Spleen (tissue), 13 donors: ENCODE measurements at places on chromosomes 6 and 20.

DNA sequence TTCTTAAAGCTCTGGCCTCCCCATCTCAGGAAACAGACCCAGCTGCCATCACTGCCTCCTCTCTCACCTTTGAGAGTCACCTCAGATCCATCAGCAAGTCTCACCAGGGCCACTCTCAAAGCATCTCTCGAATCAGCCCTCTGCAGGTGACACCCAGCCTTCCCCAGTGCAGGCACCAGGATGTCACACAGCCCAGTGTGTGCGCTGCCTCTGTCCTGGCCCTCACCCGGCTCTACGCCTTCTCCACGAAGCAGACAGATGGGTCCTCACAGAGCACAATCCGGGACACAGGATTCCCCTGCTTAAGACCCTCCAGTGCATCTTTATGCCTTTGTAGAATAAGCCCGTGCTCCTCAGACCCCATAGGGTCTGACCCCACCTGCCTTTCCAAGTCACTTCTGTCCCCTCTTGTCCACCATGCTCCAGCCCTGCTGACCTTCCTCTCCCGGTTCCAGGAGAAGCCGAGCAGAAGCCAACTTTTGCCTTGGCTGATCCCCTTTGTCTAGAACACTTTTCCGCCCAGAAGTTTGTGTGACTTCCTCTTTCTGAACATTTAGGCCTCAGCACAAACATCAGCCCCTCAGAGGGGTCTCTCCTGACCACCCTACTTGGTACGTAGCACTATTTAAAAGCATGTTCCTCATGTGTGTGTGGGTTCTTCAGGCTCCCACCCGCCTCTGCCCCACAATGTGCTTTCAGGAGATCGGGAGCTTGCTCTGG, 60.2 kb downstream of the PSMG4 start:
- peak; percentile 52 for DNase-seq

DNA sequence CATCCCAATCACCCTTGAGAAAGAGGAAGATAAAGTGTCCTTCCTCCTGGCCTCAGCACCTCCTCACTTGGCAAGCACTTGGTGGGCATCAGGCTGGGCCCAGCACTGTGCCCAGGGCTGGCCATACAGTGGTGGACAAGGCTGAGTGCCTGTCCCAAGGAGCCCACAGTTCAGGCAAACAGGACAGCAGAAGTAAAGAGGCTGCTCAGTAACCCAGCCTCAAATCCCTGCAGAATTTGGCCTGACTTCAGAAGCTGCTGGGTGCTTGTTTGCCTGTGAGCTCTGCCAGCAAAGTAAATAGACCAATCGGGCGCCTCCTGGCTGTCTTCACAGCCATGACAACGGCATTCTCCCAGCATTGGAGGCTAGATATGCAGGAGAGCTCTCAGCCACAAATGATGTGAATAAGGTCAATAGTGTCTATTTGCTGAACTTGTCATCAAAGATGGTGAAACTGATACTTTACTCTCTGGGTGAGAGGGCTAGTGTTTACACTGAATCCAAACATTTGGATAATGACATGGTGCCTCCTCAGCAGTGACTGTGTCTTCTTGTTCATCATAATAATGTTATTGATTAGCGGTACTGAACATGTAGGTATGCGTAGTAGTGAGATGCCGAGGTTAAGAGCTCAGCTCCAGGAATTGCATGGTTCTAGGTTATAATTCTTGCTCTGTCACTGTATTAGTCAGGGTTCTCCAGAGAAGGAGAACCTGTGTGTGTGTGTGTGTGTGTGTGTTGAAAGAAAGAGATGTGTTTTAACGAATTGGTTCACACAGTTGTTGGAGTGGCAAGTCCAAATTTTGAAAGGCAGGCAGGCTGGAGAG, 36.9 kb upstream of the FANCE start:
- DNase-seq = no peak

DNA sequence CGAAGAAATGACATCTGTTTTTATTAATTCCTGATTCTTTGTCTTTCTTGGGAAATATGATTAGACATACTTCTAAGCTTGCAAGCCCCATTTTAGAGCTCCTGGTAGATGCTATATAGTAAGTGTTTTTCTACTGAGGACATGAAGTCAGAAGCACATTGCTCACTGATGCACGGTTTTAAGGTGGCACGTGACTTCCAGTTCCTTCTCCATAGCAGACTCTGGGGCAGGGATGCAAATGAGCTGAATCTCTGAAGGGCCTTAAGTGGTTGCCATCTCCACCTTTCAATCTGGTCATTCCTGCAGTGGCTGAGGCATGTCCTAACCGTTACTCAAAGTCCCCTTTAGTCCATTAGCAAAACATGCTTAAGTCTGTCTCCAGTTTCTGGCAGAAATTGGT, 421.2 kb upstream of the HTR1E start:
- DNase-seq = no peak

DNA sequence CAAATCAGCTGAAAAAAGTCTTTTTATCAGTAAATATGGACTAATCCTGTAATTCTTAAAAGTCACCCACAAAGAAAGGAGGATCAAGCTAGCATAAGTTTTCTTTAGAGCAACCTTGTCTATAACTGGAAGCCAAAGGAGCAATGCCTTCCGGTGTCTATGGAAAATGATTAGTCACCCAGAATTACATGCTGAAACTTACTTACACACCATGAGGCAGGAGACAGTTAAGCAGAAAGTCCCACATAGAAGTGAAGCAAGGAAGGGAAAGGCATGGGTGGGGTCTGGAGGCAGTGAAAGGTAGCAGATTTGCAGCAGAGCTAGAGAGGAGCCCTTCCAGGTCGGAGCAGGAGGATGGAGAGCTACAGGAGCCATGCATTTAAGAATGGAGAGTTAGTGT, 153.7 kb upstream of the RIPOR2 start:
- no peak for DNase-seq

DNA sequence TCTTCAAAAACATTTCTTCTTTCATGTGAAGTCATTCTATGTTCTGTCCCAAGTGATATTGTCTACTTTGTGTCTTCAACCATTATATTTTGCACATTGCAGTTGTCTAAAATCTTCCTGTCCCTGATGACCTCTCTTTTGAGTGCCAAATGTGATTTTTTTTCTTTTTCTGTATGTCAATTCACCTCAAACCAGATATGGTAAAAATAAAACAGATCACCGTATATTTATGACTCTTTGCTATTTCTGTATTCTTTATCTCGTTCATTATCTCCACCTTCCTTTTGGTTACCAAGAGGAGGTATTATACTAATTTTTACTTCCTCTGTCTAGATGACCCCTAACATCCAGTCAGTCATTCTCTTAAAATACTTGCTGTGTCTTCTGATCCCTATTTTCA, 165.2 kb downstream of the GRIK2 start:
- no peak for DNase-seq

DNA sequence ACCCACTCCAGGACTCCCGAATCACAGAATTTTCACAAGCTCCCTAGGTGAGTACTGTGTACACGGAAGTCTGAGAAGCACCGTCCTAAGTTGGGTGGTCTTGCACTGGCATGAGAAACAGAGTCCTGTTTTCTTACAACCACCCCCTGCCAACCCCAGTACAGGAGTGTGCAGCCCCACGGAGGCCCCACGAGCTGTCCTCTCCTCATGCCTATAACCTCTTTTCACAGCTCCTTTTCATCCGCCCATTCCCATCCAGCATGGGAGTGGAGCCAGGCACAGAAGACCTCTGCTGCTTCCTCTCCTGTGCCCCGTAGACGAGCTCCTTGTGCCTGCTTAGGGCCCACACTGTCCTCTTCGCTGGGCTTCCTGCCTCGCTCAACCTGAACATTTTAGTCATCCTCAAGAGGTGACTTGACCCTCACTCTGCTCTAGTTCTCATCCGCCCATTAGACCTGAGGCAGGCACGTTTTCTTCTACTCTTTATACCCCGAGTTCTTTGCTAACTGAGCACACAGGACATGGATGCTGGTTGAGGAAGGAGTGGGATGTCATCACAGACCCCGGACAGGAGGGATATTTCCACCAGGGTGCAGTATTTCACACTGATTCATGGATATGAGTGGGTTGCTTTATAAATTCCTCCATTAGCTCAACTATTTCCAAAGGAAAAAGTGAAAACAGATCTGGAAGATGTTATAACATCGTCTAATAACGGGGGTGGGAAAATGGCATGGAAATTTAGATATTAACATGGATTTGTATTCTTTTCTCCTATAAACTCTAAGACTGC, 160.5 kb downstream of the TTLL2 start:
- DNase-seq = no peak

DNA sequence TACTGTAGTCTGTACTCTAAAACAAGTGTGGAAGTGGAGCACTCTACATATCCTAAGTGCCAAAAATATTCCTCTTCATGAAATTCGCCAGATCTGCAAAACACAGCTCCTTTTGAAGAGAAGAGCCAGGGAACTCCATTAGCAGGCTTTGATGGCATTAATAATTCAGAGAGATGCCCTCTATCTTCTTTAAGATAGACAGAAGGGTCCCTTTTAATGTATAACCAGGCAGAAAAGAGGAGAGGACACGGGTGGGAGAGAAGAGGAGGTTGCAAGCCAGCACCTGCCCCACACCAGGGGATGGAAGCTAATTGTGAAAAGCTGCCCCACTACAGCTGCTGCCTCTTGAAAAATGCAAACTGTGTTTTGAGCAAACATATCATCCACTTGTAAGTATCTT, 3.7 kb upstream of the RFPL4B start:
- no peak for DNase-seq

DNA sequence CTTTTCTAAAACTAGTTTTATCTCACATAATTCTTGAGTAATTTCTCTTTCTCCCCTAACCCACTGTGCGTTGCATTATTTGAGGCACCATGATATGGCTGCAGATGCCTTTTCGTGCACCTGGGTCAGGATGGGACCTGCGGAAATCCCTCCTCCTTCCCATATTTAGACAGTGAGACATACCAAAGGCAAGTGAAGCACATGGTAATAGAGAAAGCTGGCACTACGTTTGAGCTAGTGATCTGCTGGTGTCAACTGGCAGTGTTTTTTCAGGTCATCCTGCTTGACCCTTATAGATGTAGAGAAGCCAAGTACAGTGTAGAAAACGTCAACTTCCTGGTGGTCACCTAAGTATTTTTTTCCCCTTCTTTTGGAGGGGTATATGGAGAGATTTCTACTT, 71.7 kb downstream of the FOXO3 start:
- DNase-seq = no peak

DNA sequence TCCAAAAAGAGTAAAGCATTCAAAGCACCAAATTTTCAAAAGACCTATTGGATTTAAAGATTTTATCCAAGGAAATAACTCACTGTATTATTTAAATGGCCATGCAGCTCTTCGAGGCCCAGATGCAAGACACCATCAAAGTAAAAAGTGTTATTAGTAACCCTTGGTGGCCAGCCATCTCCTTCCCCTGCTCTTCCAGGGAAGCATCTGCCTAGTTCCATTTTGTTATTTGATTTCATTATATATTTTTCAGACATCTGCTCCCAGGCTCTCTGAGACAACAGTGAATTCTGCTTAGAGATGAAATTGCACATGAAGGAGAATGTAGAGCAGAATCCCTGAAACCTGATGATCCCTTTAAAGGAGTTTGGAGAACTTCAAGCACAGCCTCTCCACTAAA, 252.3 kb upstream of the TBX18 start:
- no peak for DNase-seq

DNA sequence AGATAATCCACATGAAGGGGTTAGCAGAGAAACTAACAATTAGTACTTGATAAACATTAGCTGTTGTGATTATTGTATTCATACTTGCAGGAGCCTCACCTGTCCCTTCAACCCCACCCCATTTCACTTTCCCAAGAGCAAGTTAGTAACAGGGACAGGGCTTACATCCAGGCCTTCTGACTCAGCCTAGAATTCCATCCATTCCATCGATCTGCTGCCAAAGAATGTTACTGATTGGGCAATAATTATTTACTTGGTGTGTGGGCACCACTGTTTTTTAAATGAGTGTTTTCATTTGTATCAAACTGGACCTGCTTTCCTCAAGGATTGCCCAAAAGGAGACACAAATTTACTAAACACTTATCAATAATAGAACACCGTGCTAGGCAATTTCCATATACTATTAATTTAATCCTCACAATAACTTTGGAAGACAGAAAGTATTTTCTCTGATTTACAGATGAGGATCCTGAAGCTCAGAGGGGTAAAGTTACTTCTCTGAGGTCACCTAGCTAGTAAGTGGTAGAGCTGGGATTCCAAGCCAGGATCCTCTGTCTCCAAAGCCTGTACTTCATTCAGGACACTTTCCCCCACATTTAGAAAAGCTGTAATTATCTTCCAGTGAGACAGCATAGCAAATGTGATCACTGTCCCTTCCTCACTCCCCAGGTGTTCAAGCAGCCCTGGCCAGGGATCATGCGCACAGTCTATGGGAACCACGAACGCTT, 32.8 kb downstream of the GSS start:
- DNase-seq = no peak

DNA sequence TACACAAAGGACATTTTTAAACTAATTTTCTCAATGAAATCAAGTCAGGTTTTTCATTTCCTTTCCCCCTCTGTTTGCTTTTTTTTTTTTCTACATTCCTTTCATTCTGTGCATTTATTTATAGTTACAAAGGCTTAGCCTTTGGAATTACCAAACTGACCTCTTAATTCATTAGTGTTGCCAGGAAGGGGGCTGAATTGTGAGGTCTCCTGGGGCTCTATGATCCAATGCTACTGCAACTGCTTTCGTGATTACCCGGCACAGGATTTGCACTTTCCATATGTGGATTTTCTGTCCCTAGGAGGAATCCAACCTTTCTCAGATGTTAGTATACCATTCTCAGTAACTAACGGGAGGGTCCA, 35.3 kb downstream of the NEDD9 start:
- no peak for DNase-seq

- DNase-seq = no peak
Measured at GRCh38 chr6:138424004-138424904, 20.2 kb downstream of the HEBP2 start.

DNA sequence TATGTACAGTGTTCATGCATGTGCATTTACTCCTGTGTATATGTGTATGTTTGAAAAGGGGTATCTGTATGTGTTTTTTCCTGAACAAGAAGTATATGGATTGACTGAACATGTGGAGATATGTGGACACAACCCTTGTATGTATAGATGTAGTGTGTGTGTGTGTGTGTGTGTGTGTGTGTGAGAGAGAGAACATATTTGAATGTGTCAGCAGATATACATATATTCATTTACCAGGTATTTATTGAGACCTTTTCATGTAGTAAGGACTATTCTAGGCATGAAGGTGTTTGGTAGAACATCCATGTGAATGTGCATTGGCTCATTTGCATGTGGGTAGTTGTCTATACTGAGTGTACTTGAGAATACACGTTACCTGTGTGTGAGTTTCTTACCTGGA, 39.3 kb downstream of the EIF2S2 start:
- DNase-seq = no peak

DNA sequence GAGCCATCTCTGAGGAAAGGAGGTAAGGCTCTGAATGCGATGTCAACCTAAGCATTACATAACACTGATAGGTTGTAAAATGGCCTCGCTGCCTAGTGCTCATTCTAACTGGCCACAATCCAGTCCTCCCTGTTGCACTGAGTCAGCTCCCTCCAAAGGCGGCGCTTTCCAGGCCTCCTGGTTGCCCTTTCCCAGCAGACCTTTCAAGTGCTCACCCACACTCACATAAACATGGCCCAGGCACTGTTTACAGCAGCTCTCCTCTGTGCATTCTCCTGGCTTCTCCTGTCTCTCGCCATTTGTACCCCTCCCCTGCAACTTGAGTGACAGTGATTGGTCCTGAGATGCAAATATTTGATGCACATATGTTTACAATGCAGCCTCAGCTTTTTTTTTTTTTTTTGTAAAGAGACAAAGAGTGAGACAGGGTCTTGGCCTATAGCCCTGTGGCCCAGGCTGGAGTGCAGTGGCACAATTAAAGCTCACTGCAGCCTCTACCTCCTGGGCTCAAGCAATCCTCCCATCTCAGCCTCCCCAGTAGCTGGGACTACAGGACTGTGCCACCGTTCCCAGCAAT, 36.8 kb upstream of the PRND start:
- no peak for DNase-seq

- no peak for DNase-seq
Measured at GRCh38 chr20:47328129-47328528, 28.4 kb downstream of the ZMYND8 start.
